CMK (cell line): ENCODE measurements at places on chromosomes 7 and 10.

- DNase-seq: no peak
Measured at GRCh38 chr7:38284553-38284952, 11.1 kb upstream of the TARP start.

DNA sequence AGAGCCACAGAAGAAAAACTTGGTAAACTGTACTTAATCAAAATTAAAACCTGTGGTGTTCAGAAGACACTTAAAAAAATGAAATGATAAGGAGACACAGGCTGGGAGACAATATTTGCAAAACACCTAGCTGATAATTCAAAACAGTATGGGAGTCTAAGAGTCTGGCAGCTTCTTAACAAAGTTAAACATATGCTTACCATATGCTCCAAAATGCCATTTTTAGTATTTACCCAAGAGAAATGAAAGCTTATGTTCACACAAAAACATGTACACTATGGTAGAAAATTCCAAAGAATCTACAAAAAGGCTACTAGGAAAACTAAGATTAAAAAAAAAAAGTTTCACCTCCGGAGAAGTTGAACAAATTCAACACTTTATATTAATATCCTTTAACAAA lies 48.6 kb downstream of the ITGB1 start:
- no peak for DNase-seq

- no peak for DNase-seq
Measured at GRCh38 chr7:89029864-89030263, 234.3 kb upstream of the TEX47 start.

DNA sequence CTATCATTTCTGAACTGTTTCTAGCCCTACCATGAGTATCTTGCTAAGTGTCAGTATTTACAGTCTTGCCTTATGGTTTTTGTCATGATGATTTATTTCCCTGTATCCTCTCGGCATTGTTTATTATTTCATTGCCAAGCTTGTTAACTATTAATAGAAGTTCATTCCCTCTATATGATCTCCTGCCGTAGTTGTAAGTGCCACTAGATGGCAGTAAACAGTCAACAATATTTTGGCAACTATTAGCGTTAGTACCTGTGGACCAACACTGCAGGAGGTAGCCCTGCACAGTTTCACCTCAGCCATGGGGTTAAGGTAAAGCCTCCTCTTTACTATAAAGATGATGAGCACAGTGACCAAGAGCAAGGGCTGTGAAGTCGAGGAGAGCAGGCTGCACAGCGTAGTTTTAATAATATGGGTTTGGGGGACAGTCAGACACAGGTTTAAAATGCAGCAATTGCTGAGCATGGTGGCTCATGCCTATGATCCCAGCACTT lies 26.1 kb upstream of the CCNJ start:
- no peak for DNase-seq

- no peak for DNase-seq
Measured at GRCh38 chr7:151087245-151088018, 1.2 kb downstream of the AGAP3 start.

GRCh38 chr10:62068464-62068863 lies 167.0 kb downstream of the ARID5B start:
- no peak for DNase-seq

DNA sequence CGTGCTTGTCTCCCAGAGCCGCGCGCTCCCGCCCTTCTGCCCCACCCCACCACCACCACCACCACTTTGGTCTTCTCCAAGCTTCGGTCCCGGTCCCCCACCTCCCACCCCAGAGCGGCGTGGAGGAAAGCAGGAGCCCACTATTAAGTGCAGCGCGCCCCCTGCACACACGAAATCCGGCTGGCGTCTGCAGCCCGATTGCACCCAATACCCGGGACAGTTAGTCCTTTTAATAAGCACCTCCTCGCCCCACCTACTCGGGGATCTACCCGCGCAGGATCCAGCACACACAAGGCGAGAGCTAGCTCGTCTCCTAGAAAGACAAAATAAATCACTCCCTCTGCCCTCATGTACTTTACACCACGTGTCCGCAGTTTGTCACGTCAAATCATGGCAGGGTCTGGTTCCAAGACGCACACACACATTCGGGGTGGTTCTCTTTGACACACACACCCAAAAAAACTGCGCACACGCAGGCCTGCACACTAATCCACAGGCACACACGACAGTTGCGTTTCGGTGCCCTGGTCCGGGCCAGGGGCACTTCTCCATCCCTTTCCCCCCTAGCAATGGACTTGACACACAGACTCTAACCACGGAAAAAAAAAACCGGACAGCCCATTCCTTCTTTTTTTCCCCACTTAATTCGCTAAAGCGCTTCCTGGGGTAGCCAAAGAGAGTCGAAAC lies 1.6 kb downstream of the SFMBT2 start:
- DNase-seq: no peak

GRCh38 chr10:90204956-90205314 lies 503.5 kb downstream of the KIF20B start:
- no peak for DNase-seq

GRCh38 chr7:101109368-101109767 lies 17.5 kb upstream of the SERPINE1 start:
- DNase-seq: no peak

- DNase-seq: no peak
Measured at GRCh38 chr10:100899171-100899570, 13.6 kb upstream of the SLF2 start.

DNA sequence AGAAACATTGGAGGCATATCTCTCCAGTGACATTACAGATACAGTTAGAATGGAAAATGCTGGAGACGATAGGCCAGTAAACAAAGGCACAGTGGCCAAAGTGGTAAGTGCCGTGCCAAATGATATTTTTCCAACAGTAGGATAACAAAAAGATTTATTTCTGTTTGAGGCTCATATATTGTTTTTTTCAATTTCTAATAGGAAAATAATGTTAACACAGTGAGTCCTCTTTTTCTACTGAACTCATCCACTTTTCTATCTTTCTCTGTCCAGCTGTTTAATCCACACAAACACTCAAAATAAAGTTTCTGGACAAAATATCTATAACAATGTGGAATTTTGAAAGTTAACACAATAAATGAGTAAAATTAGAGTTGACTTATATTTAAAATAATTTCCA lies 201.3 kb downstream of the SEMA3E start:
- DNase-seq: no peak

DNA sequence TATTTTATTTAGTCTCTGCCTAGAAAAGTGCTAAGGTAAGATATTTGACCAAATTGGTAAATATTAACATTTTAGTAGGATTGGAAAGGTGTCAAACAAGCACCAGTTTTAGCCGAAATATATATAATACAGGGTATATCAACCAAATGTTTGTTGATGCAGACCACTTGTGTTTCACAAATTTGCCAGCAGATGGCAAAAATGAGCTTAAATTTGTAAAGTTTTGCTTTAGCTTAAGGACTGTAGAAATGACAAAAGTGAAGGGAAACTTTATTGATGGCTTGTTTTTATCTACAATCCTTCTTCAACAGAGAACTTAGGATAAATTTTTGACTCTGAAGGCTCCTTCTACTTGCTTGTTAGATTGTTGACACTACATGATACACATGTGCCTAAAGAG lies 4.8 kb upstream of the POLR1F start:
- DNase-seq: peak; percentile 20

- no peak for DNase-seq
Measured at GRCh38 chr7:106277976-106278375, 6.8 kb downstream of the NAMPT start.

GRCh38 chr10:75470901-75471300 lies 39.5 kb downstream of the LRMDA start:
- DNase-seq: no peak

DNA sequence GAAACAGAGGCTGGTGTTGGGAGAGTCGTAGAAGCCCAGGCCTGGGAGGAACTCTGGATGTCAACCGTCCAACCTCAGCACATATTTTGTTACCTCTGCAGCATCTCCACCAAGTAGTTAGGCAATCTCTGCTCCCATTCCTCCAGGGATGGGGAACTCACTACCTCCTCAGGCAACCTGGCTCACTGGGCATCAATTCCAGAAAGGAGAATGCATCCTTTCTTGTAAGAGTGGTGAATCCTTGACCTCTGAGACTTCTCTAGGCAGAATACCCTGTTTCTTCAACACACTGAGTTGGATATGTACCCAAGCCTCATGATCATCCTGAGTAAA lies 136.7 kb upstream of the ZMIZ1 start:
- DNase-seq: no peak

DNA sequence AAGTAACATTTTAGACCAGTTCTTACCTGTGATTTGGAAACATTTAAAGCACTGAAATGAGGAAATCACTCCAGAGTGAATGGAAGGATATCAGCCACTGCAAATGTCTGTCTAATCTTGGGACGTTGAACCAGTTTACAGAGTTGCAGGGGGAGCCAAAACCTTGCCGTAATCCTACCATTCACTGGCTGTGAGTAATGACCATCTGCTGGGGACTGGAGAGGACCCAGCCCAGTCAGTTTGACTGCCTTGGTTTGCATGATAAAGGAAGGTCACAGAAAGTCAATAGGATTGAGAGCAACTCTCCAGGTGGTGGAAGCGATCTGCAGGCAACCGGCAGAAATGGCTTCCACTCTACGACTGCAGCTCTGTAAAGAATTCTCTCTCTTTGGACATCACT lies 167.2 kb downstream of the AKR1D1 start:
- DNase-seq: no peak

GRCh38 chr7:22884911-22885788 lies 62.5 kb upstream of the TOMM7 start:
- DNase-seq: no peak

GRCh38 chr10:104072786-104073185 lies 12.9 kb downstream of the COL17A1 start:
- DNase-seq: no peak

- DNase-seq: no peak
Measured at GRCh38 chr10:51342381-51342780, 268.1 kb downstream of the PRKG1 start.

DNA sequence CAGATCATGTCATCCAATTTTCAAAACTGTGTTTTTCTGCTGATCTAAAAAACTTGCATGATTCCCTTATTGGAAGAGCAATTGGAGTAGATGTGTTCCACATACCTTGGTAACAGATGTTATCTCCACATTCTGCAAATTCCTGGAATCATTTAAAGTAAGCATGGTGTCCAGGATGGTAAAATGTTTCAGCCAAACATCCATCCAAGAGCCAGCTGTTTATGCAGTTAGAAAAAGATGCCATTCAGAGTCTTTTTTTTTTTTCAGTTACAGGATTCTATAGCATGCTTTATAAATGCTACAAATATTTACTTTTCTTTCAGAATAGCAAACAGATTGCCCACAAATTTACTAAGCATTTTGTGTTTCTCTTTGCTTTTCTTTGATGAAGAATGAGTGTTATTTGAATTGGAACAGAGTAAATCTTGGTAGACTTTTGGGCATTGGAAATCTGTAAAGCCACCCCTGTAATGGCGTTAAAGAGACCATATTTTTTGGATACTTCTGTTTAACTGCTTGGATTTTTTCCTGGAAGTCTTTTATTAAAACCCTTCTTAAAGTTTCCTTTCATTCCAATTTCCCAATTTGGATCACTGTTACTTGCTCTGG lies 149.8 kb downstream of the GNAT3 start:
- DNase-seq: no peak

GRCh38 chr10:9260690-9261089 lies 1206.2 kb downstream of the GATA3 start:
- DNase-seq: no peak

- DNase-seq: no peak
Measured at GRCh38 chr10:103678178-103678526, 177.2 kb downstream of the SH3PXD2A start.

DNA sequence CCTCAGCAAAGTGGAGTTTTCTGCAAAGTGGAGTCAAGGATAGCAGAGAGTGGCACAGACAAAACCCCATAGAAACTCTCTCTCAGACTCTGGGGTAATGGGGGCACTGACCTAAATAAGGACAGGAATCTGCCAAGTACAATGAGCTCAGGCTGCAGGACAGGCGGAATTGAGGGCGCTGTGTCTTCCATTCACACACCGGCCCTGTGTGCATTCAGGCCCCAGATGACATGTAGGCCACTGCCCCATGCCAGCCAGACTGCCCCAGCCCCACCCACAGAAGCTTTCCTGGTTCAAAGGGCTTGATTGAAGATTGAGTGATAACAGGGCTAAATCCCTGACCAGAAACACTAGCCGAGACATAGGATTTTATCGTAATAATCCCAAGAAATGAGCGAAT lies 52.7 kb downstream of the EEPD1 start:
- no peak for DNase-seq

DNA sequence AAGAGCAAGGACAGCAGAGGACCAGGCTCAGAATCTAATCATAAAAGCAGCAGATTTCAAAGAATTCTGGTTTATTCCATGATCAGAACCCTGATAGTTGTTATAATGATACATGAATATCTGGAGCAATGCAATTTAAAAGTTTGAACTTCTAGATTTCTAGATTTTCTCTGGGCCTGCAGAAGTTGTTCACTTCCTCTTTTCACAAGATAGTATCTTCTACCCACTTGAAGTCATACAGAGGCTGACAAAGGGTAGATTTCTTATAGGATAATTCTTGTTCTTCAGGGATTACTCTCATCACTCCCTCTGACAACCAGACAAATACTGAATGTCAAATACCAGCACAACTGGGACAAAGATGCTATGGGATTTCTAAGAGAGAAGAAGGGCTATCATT lies 320.0 kb upstream of the ETV1 start:
- DNase-seq: no peak

GRCh38 chr10:106712988-106713387 lies 451.5 kb downstream of the SORCS1 start:
- no peak for DNase-seq

GRCh38 chr10:103745341-103746247 lies 109.8 kb downstream of the SH3PXD2A start:
- no peak for DNase-seq

DNA sequence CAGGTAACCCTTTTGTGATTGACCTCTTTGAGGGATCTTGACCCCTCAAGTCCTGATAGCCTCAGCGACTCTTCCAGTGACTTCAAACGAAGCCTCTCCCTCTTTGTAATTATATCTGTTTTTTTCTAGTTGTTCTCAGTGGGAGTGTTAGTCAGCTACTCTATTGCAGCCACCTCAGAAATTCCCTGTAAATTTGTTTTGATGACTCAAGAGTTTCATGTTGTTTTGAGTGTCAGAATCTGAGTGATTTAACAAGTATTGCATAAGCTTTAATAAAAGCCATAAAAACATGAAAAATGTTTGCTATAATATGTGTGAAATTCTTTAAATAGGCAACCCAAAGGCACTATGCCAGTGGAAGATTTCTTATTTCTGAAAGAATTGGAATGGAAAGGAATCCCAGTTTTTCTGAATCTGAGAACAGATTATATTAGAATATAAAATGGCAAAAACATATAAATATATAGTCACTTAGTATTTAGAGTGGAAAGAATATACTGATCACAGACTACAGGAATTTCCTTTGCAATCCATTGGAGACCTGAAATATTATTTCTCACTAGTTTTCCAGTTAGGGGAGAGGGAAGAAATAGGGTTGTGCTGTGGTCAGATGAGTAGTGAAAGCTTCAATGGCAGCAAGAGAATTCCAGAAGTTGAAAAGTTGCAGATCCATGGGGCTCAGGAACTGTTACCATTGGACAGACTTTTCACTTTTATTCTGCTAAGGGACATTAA lies 94.4 kb upstream of the SEMA3C start:
- DNase-seq: no peak

GRCh38 chr10:43417950-43418768 lies 9.2 kb upstream of the HNRNPF start:
- DNase-seq: peak; percentile 99
